ENCODE measurements at places on chromosomes 16 and 17.

GRCh38 chr16:74079232-74079586 lies 217.4 kb upstream of the PSMD7 start:
- no peak for DNase-seq

DNA sequence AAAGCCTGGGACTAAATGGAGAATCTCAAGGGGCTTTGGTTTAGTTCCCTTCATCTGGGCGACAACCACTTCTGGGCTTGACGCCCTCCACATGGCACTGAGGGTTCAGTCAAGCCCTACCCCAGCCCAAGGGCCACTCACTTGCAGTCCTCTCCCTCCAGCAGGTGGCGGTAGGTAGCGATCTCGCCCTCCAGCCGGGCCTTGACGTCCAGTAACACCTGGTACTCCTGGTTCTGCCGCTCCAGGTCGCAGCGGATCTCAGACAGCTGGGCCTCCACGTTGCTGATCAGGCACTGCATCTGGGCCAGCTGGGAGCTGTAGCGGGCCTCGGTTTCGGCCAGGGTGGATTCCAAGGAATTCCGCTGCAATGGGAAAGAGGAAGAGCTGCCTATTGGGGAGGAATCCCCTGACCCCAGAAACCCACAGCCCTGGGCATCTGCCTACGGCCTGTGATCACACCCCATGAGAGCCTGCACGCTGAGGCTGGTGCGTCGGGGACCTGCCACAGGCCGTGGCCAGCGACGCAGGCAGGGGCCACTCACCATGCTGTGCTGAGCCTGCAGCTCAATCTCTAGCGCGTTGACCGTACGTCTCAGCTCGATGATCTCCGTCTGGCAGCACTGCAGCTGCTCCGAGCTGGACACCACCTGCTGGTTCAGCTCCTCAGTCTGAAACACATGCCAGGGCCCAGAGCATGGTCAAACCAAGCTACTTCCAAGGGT lies 2.7 kb downstream of the KRT36 start:
- peak; percentile 64 for DNase-seq

DNA sequence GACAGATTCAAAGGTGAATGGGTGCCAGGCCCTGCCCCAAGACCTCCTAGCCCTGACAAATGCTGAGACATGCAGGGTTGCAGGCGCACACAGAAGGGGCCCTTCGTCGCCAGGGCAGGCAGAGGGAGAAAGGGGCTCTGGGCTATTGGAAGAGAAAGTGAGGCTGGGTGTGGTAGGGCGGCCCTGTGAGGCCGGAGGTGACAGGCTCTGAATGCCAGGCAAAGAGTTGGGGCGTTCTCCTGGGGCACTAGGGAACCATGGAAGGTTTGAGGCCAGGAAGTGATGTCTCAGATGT lies 26.4 kb upstream of the NXPH3 start:
- no peak for DNase-seq

- DNase-seq, result no peak
Measured at GRCh38 chr17:6638046-6638908, 2.2 kb downstream of the KIAA0753 start.

GRCh38 chr17:71726341-71726740 lies 394.5 kb upstream of the SOX9 start:
- no peak for DNase-seq

DNA sequence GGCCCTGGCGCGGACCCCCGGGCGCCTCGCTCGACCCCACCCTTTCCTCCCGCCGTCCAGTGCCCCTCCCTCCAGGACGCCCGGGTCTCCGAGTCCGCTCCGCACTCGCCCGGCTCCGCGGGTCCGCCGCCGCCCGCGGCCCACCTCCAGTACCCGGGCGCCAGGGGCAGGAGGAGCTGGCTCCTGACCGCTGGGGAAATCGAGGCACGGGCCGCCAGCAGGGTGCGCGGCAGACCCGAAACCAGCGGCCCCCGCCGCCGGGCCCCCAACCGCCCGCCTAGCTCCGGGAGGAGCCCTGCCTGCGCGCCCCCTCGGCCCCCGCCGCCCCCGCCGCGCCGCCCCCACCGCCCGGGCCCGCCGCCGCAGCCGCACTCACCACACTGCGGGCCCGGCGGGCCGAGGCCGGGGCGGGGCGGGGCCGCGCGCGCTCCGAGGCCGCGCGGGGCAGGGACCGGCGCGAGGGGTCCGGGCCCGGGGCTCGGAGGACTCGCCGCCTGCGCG lies 333 bp downstream of the MAFG start:
- DNase-seq, result no peak

GRCh38 chr17:1002771-1003555 lies 6.0 kb downstream of the TIMM22 start:
- DNase-seq, result no peak

GRCh38 chr17:9810100-9810949 lies 11.6 kb downstream of the GSG1L2 start:
- DNase-seq, result no peak

GRCh38 chr17:50396261-50397110 lies 837 bp downstream of the LRRC59 start:
- no peak for DNase-seq

DNA sequence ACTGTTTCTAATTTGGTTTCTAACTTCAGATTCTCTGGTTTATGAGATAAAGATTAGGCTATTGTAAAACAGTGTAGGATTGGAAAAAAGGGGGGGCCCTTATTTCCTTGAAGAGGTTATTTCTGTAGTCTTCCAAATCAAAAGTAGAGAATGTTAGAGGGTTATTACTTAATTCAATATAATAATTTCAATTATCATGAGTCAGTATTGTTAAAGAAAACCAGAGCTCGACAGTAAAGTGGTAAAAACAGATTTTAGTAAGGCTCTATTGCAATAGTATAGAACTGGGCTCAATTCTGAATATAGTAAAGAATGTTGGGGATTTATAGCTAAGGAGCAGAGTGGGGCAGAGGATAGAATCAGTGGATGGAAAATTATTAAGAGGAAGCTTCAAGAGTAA lies 140.0 kb downstream of the TANC2 start:
- no peak for DNase-seq

DNA sequence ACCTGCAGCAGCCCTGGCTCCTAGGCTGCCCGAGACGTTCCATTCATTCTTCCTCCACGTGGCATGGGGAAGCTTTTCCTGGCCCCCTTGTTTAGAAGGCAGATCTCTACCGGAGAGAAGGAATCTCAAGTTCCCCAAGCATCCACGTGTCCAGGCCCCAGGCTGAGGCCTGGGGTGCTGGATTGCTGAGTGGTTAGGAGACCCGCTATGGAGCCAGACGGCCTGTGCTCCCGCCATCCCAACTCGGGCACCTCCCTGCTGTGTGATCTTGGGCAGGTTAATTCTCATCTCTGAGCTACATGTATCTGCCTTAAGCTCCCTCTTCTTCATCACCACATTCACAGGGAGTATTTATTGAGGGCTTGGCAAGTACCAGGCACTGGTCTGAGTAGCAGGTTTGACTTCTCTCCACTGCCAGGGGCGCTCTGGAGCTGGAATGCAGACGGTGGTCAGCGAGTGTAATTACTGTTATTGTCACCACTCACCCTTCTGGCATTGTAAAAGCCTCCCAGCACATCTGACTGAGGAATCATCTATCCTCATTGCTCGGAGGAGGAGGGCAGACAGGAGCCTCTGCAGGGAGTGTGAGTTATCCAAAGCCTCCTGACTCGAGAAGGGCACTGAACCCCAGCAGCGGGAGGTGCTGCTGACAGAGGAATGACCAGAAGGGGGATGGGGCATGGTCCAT lies 1.1 kb upstream of the ADGRG1 start:
- DNase-seq, result no peak

- no peak for DNase-seq
Measured at GRCh38 chr17:1746975-1747543, 4.4 kb downstream of the SERPINF2 start.

DNA sequence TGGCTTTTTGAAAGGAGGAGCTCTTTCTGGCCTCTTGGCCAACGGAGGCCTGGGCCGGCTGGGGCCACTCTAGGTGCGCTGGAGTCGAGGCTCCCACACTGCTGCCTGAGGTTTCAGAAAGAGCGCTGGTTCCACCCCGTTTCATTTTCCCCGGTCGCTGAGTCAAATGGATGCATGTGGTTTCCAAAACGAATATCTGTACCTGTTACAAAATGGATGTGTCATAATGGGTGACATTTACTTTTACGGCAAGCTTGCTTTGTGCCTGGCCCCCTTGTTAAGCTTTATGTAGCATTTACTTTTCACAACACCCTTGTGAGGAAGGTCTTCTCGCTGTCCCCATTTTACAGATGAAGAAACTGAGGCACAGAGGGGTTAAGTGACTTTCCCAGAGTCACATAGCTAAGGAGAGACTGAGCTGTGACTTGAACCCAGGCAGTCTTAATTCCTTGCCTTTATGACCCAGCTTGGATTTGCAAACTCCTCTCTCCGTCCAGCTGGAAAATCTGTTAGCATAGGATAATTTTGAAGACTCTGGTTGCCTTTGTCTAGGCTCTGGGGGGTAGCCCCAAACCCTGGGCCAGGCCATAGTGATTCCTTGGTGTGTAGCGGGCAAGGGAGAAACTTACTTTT lies 10.6 kb downstream of the KSR1 start:
- no peak for DNase-seq

- DNase-seq, result no peak
Measured at GRCh38 chr16:2474877-2475412, at the start of gene TBC1D24. Gene TBC1D24 (plus strand): TSS chr16:2475127. CDS start chr16:2496149, 21,022 bp downstream.

DNA sequence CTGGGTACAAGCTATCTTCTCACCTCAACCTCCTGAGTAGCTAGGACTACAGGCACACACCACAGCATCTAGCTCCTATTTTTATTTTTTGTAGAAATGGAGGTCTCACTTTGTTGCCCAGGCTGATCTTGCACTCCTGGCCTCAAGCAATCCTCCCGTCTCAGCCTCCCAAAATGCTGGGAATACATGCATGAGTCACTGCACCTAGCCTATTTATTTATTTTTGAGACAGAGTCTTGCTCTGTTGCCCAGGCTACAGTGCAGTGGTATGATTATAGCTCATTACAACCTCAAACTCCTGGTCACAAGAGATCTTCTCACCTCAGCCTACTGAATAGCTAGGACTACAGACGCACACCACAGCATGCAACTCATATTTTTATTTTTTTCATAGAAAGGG lies 40.1 kb upstream of the RGS9 start:
- DNase-seq, result no peak

DNA sequence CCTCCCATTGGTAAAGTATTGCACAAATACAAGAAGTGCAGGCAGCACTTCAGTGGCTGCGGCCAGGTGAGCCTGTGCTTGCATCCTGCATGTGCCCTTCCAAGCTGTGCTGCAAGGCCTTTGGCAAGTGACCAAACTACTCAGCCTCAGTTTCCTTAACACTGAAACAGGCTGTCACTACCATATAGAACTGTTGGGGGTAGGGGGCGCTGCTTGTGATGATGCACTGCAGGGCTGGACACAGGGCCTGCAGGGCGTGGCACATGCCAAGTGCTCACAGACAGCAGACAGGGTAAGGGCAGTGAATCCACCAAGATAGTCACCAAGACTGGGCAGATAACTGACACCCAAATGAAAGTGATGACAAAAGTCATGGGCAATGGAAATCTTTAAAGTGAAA lies 65.6 kb upstream of the SREBF1 start:
- DNase-seq, result peak; percentile 68
